Non-pigmented ciliary epithelial cell (primary cell): ENCODE measurements at places on chromosomes 12 and 14.

DNA sequence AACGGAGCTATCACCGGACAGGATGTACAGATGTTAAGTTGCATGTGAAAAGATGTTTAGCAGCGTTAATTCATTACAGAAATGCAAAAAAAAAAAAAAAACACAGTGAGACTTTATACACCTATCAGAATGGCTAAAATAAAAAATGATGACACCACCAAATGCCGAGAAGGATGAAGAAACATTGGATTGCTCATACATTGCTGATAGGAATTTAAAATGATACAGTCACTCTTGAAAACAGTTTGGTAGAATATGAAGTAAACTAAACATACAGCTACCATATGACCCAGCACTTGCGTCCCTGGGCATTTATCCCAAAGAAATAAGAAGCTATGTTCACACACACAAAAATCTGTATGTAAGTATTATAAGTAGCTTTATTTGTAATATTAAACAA, 574.1 kb downstream of the SLC16A7 start:
- no peak for DNase-seq

DNA sequence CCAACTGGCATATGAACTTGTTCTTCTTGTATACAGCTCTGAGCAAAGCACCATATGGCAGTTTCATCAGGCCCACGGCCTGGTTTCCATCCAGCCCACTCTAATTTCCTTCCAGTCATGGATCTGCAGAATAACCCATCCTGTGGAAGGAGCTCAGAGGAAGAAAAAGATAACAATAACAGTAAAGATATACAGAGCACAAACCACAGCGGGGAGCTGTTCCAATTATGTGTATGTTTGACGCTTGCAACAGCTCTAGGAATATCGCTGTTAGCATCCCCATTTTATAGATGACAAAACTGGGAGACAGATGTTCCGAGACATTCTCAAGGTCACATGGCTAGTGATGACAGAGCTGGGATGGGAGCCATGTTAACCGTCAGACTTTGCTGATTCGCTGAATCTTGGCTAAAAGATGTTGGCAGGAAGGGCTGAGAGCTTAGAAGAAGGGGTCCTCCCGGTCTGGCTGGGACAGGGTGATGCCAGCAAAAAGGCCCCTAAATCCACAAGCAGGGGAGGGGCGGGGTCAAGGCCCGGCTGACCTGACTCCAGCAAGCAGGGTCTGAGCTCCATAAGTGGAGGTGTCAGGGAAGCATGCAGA, 34.4 kb upstream of the CIPC start:
- DNase-seq, result no peak

GRCh38 chr14:85342858-85343607, 186.9 kb upstream of the FLRT2 start:
- no peak for DNase-seq

DNA sequence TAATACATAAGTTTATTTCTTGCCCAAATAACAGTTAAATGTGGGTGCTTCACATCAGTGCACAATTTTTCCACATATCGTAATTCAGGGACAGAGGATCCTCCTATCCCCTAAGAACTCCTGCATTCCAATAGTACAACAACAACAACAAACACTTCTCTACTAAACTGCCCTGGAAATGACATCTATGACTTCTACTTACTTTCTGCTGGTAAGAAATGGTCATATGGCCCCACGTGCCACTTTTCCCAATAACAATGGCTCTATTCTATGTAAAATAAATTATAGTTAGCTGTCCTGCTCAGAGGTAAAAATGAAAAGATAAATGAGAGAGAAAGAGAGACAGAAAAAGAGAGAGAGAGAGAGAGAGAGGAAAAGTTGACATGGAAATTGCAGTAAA, 308.5 kb downstream of the ATXN7L3B start:
- DNase-seq, result no peak

- DNase-seq, result no peak
These were observed 33.0 kb downstream of the BEGAIN start for GRCh38 chr14:100554082-100554677.

- DNase-seq, result no peak
These were observed 69.8 kb downstream of the RFX4 start for GRCh38 chr12:106652510-106653015.

DNA sequence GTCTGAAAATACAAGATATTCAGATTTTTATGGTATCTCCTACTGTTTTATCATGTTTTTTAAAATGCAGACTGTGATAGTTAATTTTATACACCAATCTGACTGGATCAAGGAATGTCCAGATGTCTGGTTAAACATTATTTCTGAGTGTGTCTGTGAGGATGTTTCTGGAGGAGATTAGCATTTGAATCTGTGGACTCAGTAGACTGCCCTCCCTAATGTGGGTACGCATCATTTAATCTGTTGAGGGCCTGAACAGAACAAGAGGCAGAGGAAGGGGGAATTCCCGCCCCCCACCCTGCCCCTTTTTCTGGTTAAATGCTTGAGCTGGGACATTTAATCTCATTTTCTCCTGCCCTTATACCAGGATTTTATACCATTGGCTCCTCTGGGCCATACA, 72.1 kb downstream of the AVPR1A start:
- DNase-seq, result no peak

- DNase-seq, result no peak
These were observed 41.2 kb upstream of the PPM1H start for GRCh38 chr12:62976110-62976662.

GRCh38 chr12:77153706-77154105, 88.3 kb upstream of the E2F7 start:
- no peak for DNase-seq
